ENCODE measurements at places on chromosomes 1 and 21.

- no peak for DNase-seq
Observed at GRCh38 chr1:156263288-156263655, 15.4 kb upstream of the PAQR6 start.

DNA sequence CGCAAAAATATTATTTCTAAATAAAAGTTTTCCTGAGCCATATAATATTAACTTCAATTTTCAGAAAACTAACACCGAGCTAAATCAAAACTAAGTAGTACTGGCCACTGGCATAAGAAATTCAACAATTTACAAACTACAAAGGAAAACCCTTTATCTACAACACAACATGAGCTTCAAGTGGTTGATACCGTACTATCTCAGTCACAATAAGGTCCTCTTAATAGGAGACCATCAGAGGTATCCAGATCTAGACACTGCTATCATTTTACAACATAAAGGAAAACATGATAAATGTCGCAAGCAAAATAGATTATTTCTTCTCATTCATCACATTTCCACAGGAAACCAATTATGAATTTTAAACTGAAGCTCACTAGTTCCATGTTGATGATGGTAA lies 39.5 kb downstream of the GATAD2B start:
- no peak for DNase-seq

DNA sequence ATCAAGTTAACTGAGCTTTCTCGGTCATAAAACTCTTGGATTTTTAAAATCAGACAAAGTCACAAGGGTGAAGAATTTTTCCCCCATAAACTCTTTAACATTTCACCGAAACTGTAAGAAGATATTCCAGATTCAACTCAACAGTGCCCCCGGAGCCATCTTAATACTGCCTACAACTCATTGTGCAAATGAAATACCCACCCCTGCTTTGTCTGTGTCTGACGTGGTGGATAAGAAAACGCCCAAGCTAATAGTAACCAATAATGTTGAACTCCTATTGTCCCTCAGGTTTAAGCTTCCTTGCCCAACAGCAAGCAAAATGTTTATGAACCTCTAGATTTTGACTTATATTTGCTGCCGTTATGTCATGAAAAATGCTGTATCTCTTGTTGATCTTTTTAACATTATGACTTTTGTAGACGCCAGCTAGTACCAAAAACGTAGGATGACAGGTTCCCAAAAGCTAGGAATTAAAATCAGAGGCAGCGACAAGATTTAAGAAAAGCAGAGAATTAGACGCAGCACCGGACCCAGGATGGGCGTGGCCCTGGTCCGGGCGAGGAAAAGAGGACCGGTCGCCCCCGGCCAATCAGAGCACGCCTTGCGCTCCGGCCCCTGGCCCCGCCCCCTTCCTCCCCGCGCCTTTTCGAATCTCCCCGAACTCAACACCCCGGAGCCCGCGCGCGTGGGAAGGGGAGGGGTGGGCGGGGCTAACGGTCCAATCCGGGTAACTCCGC lies 1.1 kb downstream of the STMN1 start:
- no peak for DNase-seq

DNA sequence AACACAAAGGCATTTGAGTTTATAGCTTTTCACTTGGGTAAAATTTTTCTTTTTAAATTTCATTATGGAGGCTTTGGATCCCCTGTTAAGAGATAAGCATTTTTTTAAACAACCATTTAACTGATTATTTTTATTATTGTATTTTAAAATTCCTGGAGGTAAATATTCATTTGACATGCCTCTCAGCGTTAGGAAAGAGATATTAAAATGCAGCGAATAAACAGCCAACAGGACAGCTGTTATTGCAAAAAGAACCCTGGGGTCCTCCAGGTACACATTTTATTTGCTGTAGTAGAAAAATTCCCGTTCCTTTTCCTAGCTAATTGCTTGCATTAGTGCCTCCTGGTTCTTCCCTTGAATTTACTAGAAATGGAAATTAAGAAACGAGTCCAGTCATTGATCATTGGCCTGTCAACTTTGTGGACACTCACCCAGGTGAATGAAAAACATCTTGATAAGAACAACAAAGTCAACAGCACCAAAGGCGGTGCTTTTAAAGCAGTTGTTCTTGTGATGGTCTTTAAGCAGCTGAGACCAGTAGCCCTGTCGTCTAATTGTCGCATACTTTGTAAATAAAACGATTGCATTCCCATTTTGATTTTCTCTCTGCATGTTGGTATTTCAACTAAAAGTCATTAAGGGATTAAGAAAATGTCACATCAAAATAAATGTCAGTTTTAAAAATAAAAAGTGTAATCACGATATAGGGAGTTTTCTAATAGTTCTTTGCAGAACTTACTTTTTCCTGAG lies 282.4 kb downstream of the GRIK1 start:
- DNase-seq, result no peak

DNA sequence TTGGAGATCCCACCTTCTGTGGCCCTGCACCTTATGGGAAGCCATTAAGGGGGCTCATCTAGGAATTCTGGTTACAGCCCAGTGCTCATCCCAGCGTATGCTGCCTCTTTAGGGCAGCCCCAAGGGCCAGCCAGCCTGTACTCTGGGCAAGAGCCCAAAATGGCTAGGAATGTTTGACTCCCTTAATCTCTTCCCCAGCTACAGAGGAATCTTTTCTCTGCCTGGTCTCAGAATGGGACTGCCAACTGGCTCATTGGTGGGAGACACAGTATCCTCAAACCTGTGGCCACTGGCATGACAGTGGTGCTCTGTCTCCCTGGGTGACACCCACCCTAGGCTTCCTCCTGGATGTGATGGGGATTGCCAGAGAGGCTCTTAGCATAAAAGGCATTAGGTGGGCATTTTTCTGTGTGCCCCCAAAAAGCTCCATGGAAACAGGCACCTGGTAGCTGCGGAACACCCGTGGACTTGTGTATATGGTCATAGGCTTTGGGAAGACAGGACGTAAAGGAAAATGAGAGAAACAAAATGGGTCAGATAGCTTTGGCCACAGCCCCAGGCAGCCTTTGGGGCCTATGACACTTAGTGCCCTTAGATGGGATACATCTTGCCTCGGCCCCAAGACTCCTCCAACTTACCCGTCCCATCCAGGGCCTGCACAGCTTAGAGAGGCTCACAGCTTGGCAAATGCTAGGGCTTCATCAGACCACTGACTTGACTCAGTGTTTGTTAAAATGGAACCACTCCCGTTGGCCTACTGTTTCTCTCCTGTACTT lies 6.9 kb downstream of the TMEM81 start:
- no peak for DNase-seq

DNA sequence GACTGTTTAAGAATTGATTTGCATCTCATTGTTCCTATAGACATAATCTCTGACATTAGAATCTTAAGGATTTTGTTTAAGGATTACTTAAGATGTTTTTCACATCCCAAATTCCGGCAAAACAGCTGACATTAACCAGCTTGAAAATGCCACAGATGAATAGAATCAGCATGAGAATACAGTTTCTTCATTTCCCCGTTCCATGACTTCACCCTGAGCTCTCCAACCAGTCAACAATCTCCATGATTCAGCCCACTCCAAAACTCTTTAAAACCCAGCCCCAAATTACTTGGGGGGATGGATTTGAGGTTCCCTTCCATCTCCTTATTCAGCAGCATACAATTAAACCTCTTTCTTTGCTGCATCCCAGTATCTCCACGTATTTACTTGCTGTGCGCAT lies 201.0 kb downstream of the LYPLAL1 start:
- DNase-seq, result peak; percentile 1

GRCh38 chr1:7565099-7565750 lies 205.9 kb upstream of the VAMP3 start:
- DNase-seq, result no peak

- DNase-seq, result peak; percentile 75
Observed at GRCh38 chr1:56820755-56821461, 1.7 kb upstream of the FYB2 start.

DNA sequence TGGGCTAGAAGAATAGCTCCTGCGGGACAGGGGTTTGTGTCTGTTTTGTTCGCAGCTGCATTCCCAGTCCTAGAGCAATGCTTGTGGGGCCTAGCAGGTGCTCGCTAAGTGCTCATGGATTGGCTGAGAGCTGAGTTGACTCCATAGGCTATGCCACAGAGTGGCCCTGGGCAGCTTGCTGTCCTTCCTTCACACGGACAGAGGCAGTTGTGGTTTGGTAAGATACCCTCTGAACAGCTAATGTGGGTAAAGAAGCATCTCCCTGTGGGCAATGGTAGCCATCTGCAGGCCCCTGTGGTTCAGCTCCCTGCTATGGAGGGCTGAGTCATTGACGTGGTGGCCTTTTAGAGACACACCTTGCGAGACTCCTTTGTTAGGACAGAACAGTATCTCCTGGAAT lies 23.5 kb upstream of the LBR start:
- DNase-seq, result no peak

GRCh38 chr1:5351366-5351765 lies 640.9 kb downstream of the NPHP4 start:
- no peak for DNase-seq

GRCh38 chr1:109354929-109355328 lies 42.8 kb downstream of the SORT1 start:
- no peak for DNase-seq

GRCh38 chr1:226086776-226087175 lies 24.3 kb downstream of the H3-3A start:
- DNase-seq, result no peak

GRCh38 chr1:159239551-159240220 lies 35.0 kb downstream of the ACKR1 start:
- no peak for DNase-seq

- DNase-seq, result peak; percentile 52
Observed at GRCh38 chr1:207797229-207797973, 45.5 kb downstream of the CD46 start.

DNA sequence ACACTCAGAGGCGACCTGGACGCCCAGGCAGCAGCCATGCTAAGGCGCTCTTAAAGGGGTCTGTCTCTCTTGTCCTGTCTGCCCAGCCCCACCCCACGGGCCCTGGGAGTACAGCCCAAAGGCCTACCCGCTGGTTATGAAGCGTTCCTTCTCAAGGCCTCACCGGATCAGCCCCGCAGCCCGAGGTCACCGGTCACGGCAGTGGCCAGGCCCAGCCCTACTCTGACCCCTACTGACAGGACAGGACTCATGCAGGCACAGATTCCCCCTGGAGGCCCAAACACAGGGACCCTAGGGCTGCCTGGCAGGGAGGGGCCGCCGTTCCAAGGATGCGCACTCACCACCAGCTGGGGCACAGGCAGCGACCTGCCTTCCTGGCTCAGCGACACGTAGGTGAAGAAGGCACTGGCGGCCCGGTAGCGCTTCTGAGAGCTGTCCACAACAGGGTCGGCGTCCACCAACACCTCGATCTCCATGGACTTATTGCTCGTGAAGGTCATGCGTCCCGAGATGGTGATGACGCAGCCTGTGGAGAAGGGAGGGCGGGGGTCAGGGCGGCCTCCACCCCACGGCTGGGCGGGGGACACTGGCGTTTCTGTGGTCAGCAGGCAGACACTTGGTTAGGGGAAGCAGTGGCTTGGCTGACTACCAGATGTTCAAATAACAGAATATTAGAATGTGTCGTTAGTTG lies 20.0 kb upstream of the GPR153 start:
- no peak for DNase-seq

DNA sequence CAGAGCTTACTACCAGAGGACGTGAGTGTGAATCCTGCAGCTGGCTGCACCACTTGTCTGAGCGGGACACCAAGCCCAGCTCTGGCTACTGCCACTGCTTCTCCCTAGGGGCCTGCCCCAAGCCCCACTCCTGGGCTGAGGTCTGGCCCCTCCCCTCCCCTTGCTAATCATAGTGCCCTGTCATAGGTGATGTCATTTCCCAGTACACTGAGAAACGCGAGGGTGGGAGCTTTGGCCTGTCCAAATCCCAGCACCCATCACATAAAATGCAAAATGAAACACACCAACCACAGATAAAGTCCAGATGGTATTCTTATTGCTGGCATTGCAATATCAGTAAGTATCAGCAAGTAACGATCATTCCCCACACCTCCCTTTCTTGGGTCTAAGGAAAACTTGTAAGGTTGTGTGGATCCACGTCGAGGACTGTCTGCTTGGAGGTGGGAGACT lies 77.7 kb downstream of the TOMM20 start:
- DNase-seq, result no peak

- no peak for DNase-seq
Observed at GRCh38 chr1:155847823-155848529, 9.0 kb downstream of the GON4L start.

GRCh38 chr1:171267391-171267790 lies 19.1 kb downstream of the FMO1 start:
- DNase-seq, result no peak

GRCh38 chr1:7550261-7550865 lies 220.7 kb upstream of the VAMP3 start:
- no peak for DNase-seq

GRCh38 chr1:200445213-200445612 lies 35.4 kb upstream of the ZNF281 start:
- DNase-seq, result no peak

- no peak for DNase-seq
Observed at GRCh38 chr1:102891868-102892625, 216.3 kb downstream of the COL11A1 start.

GRCh38 chr1:163082971-163083370 lies 13.8 kb downstream of the RGS4 start:
- no peak for DNase-seq

DNA sequence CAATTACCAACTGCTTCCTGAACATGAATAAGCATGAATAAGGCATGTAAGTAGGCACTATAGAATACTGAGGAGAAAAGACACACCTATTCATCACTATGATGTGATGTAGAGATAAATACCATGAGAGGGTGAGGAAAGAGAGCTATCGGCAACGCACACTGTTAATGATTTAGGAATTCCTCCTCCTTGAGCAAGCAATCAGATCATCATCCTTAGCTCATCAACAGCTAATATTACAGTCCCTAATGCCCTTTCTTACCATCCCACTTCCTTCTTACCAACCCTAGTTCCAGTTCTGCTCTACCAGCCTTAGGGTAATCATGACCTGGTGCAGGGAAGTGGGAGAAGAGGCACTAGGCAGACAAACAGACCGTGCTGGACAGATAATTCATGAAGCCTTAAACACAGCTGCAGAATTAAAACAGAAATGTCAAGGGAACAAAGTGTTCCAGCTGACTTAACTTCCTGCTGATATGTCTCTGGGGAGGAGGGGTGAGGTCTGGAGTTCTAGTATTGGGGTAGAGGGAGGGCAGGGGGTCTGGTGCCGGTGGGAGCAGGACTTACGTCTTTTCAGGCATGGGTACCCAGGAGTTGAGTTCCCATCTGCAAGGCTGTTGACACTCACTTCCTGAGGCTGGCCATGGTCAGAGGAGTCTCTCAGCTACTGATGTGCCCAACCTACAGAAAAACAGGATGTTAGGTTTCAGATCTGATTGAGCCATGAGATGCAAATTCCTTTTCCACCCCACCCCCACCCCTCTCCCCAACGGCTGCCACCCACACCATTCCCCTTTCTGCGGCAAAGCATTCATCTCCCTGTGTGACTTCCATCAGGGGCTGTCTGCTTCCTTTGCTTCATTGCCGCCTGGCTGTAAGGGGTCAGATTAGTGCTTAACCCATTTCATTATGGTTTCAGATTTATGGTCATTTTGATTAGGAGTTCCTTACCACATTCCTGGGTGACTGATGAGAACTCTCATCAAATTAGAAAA lies 12.6 kb upstream of the RCSD1 start:
- DNase-seq, result no peak

GRCh38 chr1:107138166-107138565 lies 2.7 kb upstream of the NTNG1 start:
- no peak for DNase-seq

GRCh38 chr1:5724847-5725246 lies 267.4 kb downstream of the NPHP4 start:
- DNase-seq, result no peak
